Peyer's patch (tissue), 4 donors: ENCODE measurements at places on chromosomes 6 and 20. TPM values are rescaled to one million over a fixed set of nuclear protein-coding genes. Genes with fewer than 3 reads are reported as not detected.

- no peak overlapping the region for H3K27ac ChIP-seq
- no peaks in the 10 kb centered on the region for H3K27me3 ChIP-seq
- no peak overlapping the region for H3K4me3 ChIP-seq
- DNase-seq = no peak
- no peaks in the 10 kb centered on the region for H3K36me3 ChIP-seq
- no peaks in the 10 kb centered on the region for H3K4me1 ChIP-seq
These were observed 886.7 kb downstream of the TBC1D32 start for GRCh38 chr6:120447605-120448004.

GRCh38 chr6:43884652-43885022 lies 114.6 kb downstream of the VEGFA start:
- no peak overlapping the region for H3K27ac ChIP-seq
- no peaks in the 10 kb centered on the region for H3K27me3 ChIP-seq
- no peak overlapping the region for H3K4me3 ChIP-seq
- no peaks in the 10 kb centered on the region for H3K4me1 ChIP-seq

DNA sequence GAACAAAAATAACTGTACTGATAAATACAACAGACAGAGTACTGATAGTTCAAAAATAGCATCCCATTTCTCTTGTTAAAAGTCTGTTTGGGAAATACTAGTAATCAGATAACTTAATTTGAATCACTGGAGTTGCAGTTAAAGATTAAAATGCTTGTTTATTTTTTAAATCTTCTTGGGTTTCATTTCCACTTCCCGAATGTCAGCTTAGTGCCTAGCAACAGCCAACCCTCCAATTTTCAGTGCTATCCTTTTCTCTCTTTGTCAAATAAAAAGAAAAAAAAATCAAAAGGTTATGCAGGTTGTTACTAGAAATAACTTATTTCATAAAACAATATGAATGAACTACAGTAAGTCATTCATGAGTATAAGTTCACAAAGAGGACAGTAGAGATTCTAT lies 257.7 kb upstream of the STXBP5 start:
- DNase-seq = no peak
- H3K4me3 ChIP-seq = no peak overlapping the region
- no peaks in the 10 kb centered on the region for H3K4me1 ChIP-seq
- no peaks in the 10 kb centered on the region for H3K27me3 ChIP-seq
- no peaks in the 10 kb centered on the region for H3K36me3 ChIP-seq

- no peak overlapping the region for H3K4me3 ChIP-seq
- no peaks in the 10 kb centered on the region for H3K27me3 ChIP-seq
- peak overlapping the region; percentile 37 for H3K27ac ChIP-seq
- no peaks in the 10 kb centered on the region for H3K36me3 ChIP-seq
These were observed 36.2 kb downstream of the FYN start for GRCh38 chr6:111837007-111837406.

DNA sequence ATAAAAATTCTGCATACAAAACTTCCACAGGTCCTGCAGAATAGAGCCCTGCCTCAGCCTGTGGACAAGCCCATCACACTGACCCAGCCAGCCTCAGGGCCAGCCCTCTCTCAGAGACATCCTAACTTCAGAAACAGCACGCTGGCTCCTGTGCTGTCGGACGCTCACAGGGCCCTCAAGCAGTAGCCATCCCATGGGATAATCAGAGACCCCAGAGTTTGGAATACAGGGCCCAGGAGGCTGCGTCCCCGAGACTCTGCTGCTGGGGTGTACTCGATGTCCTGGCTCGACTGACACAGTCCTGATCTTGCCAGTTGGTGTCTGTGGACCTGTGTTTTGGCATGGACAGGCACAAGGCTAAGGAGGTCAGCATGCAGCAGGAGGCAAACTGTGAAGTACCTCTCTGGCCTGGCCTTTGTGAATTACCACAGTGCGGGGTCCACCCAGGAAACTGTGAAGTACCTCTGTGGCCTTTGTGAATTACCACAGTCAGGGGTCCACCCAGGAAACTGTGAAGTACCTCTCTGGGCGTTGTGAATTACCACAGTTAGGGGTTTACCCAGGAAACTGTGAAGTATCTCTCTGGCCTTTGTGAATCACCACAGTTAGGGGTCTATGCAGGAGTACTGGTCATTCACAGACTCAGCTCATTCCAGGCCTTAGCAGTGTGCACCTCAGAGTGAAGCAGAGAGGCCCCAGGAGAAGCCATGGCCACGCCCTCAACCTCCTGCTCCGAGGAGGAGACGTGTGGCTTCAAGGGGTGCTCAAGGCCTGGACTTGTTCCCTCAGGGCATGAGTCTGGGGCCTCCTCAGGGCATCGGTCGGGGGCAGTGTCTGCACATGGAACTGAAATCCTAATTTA lies 212.4 kb downstream of the SYNDIG1 start:
- H3K4me1 ChIP-seq = no peaks in the 10 kb centered on the region
- DNase-seq = no peak
- no peaks in the 10 kb centered on the region for H3K36me3 ChIP-seq

DNA sequence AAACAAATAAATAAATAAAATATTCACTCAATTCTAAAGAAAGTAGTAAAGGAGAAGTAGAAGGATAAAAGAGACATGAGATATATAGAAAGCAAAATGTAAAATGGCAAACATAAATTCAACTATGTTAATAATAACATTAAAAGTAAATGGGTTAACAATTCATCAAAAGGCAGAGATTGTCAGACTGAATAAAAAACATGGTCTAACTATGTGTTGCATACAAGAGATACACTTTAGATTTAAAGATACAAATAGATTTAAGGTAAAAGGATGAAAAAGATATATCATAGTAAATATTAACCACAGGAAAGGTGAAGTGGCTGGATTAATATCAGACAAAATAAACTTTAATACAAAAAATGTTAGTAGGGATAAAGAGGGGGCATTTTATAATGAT lies 35.8 kb upstream of the PDE10A start:
- H3K27me3 ChIP-seq = no peaks in the 10 kb centered on the region
- no peak overlapping the region for H3K4me3 ChIP-seq
- no peaks in the 10 kb centered on the region for H3K36me3 ChIP-seq
- no peak overlapping the region for H3K27ac ChIP-seq

- no peaks in the 10 kb centered on the region for H3K27me3 ChIP-seq
- no peak for DNase-seq
- no peaks in the 10 kb centered on the region for H3K4me1 ChIP-seq
- no peak overlapping the region for H3K27ac ChIP-seq
- no peak overlapping the region for H3K4me3 ChIP-seq
- no peaks in the 10 kb centered on the region for H3K36me3 ChIP-seq
These were observed 184.3 kb downstream of the ZNF217 start for GRCh38 chr20:53409447-53409717.

GRCh38 chr6:149266659-149267058 lies 50.9 kb upstream of the TAB2 start:
- H3K4me3 ChIP-seq = no peak overlapping the region
- H3K36me3 ChIP-seq = no peaks in the 10 kb centered on the region
- H3K4me1 ChIP-seq = no peaks in the 10 kb centered on the region
- H3K27ac ChIP-seq = peak overlapping the region; percentile 55
- no peaks in the 10 kb centered on the region for H3K27me3 ChIP-seq

DNA sequence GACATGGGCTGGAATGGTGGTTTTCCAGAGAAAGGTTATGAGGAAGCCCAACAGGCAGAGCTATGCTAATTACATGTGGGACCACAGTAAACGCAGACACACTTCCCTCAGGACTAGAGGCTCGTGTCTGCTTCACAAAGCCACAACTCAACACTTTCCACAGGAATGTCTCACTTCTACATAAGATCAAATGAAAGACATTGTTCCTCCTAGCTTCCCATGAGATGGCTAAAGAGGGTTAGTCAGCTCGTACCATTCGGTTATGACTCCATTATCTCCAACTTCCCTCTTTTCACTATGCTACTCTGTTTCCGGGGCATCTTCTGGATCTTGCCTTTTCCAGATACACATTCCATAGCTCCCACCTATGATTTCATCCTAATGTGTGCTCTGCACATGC lies 29.1 kb upstream of the ZC3H12D start:
- H3K27ac ChIP-seq = no peak overlapping the region
- DNase-seq = no peak
- H3K4me3 ChIP-seq = no peak overlapping the region
- H3K27me3 ChIP-seq = no peaks in the 10 kb centered on the region
- H3K4me1 ChIP-seq = no peaks in the 10 kb centered on the region
- no peaks in the 10 kb centered on the region for H3K36me3 ChIP-seq

GRCh38 chr6:652865-653264 lies 4.0 kb downstream of the HUS1B start:
- H3K4me3 ChIP-seq = no peak overlapping the region
- no peak overlapping the region for H3K27ac ChIP-seq
- no peak for DNase-seq
- H3K36me3 ChIP-seq = peaks cover 8% of the 10 kb centered on the region

DNA sequence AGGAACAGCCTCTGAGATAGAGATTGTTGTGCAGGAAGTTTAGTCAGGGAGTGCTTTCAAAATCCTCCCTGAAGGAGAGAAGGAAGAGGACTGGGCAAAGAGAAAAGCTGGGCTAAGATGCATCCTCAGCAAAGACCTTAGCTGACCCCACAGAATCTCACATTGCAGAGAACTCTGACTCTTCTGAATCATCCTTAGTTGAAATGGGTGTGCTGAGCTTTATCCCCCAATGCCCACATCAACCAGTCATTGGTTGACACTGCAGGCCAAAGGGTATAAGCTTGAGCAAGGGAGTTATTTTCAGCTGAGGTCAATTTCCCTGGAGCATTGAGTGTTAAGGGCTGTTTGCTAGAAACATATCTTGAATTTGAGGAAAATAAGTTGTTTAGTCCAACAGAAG lies 732.2 kb downstream of the CBLN4 start:
- H3K4me1 ChIP-seq = no peaks in the 10 kb centered on the region
- H3K4me3 ChIP-seq = no peak overlapping the region
- DNase-seq = no peak
- H3K27me3 ChIP-seq = no peaks in the 10 kb centered on the region
- H3K36me3 ChIP-seq = no peaks in the 10 kb centered on the region

GRCh38 chr6:148602136-148602535 lies 144.7 kb upstream of the UST start:
- no peak overlapping the region for H3K27ac ChIP-seq
- H3K4me1 ChIP-seq = no peaks in the 10 kb centered on the region
- H3K36me3 ChIP-seq = no peaks in the 10 kb centered on the region

DNA sequence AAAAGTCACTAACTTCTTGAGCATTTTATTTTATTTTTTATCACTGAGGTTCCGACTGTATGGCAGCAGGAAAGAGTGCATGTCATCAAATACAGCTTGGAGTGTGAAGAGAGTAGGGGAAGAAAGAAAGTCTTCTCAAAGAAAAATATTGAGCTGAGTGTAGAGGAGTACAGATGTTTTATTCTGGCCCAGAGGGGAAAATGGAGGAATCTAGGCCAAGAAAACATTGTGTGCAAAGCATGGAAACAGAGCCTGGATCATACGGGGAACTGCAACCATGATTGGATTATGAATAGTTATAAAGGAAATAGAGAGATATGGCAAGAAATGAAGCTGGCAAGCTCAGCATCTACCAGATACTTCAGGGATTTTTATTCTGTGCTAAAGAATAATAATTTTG lies 104.2 kb upstream of the SCGN start:
- H3K4me1 ChIP-seq = no peaks in the 10 kb centered on the region
- no peak overlapping the region for H3K4me3 ChIP-seq
- no peak for DNase-seq
- H3K27ac ChIP-seq = no peak overlapping the region

DNA sequence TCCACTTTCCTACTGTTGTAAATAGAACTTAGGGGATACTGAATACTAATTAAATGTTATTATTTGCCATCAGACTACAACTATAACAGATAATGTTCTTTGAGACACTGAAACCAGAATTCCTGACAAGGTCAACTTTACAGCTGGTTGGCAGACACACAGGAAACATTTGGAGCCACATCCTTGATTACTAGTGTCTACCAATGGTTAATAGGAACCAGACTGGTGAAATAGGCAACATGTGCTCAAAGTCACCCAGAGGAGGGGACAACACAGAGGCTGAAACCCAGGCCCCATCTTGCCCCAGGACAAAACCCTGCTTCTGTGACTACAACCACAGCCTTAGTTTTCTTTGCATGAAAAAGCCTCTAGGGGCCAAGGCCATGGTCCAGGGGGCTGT lies 47.8 kb upstream of the NT5E start:
- H3K4me3 ChIP-seq = no peak overlapping the region
- no peaks in the 10 kb centered on the region for H3K27me3 ChIP-seq
- DNase-seq = no peak

GRCh38 chr20:21622097-21622857 lies 83.2 kb upstream of the PAX1 start:
- no peaks in the 10 kb centered on the region for H3K27me3 ChIP-seq
- H3K36me3 ChIP-seq = no peaks in the 10 kb centered on the region
- no peak overlapping the region for H3K4me3 ChIP-seq

- no peak for DNase-seq
- no peaks in the 10 kb centered on the region for H3K4me1 ChIP-seq
- no peak overlapping the region for H3K27ac ChIP-seq
- H3K36me3 ChIP-seq = no peaks in the 10 kb centered on the region
- peaks cover under 1% of the 10 kb centered on the region for H3K27me3 ChIP-seq
- H3K4me3 ChIP-seq = no peak overlapping the region
These were observed 11.4 kb downstream of the NPBWR2 start for GRCh38 chr20:64095927-64096326.

DNA sequence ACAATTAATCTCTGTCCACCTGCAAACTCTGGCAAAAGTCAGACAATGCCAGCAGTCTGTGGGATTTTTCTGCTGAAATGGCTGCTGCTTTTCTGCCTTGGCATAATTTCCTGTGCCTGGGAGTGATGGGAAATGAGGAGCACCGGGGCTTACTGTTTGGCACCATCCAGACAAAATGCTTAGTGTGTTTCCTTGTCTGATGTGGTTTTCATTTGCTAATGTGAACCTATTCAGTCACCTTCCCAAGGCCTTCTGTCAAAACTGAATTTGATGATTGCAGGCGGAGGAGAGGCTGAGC lies 56.4 kb downstream of the CDH4 start:
- no peaks in the 10 kb centered on the region for H3K36me3 ChIP-seq
- no peaks in the 10 kb centered on the region for H3K27me3 ChIP-seq
- DNase-seq = no peak
- H3K4me1 ChIP-seq = no peaks in the 10 kb centered on the region

GRCh38 chr20:37915434-37915787 lies 12.5 kb downstream of the VSTM2L start:
- H3K36me3 ChIP-seq = no peaks in the 10 kb centered on the region
- no peak for DNase-seq
- H3K27ac ChIP-seq = no peak overlapping the region
- no peaks in the 10 kb centered on the region for H3K27me3 ChIP-seq
- no peaks in the 10 kb centered on the region for H3K4me1 ChIP-seq
- no peak overlapping the region for H3K4me3 ChIP-seq

Gene BPIFB2
- not detected for total RNA-seq

Gene NRSN1
- not detected for total RNA-seq

Gene QKI
- total RNA-seq = 107 TPM

Gene GHRH
- total RNA-seq = not detected

Gene CITED2
- total RNA-seq = 80.7 TPM

Gene SEMG1
- not detected for total RNA-seq

Gene MUCL3
- not detected for total RNA-seq

Gene RMND1
- total RNA-seq = 18.2 TPM

Gene BMP2
- 16.5 TPM for total RNA-seq

Gene CYP24A1
- not detected for total RNA-seq

Gene PRDM13
- not detected for total RNA-seq
